ENCODE measurements at places on chromosomes 2 and 18. TPM values are rescaled to one million over a fixed set of nuclear protein-coding genes. Genes with fewer than 3 reads are reported as not detected.

- peaks cover 4% of the 10 kb centered on the region for H3K27me3 ChIP-seq
- no peaks in the 10 kb centered on the region for H3K4me1 ChIP-seq
- H3K36me3 ChIP-seq: no peaks in the 10 kb centered on the region
Observed at GRCh38 chr18:8468921-8469335, 140.3 kb upstream of the RAB12 start.

DNA sequence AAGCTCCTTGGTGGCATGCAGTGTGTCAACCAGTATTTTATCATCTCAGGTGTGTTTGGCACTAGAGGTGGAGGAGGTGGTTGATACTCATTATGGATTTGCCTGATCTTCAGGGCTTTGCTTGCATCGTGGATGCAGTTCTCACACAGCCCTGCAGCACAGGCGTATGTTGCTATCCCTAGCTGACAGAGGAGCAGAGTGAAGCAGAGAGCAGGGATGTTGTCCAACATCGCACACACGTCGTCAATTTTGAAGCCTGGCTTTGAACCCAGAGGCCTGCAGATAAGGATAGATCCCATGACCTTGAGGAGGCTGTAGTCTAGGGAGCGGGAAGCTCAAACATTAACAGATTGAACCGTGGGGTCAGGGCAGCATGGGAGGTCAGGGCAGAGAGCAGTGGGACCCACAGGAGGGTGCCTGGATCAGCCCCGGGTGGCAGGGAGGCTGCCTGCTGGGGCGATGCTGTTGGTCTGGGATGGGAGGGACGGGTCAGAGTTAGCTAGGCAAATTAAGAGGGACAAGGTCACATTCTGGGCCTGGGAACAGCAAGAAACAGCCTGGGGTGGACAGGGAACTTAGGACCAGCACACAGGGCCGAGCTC is 4.2 kb downstream of the RNF144A start:
- H3K36me3 ChIP-seq: peaks cover 16% of the 10 kb centered on the region
- H3K27ac ChIP-seq: no peak overlapping the region
- no peak for DNase-seq
- no peak overlapping the region for H3K4me3 ChIP-seq
- no peaks in the 10 kb centered on the region for H3K27me3 ChIP-seq
- H3K4me1 ChIP-seq: peaks cover 77% of the 10 kb centered on the region

DNA sequence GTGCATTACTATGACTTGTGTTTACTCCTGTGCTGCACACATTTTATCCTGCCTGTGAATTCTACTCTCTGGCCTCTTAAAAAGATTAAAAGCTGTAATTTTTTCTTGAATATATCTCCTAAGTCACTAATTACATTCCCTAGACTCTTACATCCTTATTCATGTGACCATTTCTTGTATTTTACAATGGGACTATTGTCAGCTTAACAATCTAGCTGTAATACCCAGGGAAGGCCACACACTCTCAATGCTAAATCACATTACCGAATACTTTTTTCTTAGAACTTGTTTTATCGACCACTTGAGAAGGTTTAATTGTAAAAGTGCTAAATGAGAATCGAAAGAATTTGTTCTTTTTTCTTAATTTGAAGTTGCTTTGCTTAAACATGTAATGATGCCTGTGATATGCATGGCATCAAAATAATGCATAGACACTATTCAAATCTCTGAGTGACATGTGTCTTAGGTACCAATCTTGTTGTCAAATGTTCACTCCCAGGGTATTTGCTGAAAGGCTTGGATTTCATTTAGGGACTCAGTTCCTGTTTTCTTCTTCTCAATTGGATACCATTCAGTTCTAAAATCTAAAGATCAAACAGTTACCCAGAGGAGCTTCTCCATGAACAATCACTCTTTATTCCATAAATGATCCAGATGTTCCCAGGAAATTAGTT is 498.5 kb downstream of the DPP10 start:
- no peaks in the 10 kb centered on the region for H3K27me3 ChIP-seq
- H3K4me3 ChIP-seq: no peak overlapping the region
- no peak overlapping the region for H3K27ac ChIP-seq
- H3K36me3 ChIP-seq: no peaks in the 10 kb centered on the region
- H3K4me1 ChIP-seq: no peaks in the 10 kb centered on the region

- peaks cover 18% of the 10 kb centered on the region for H3K27me3 ChIP-seq
- peak within 1 kb of the TSS; percentile 45 for H3K4me3 ChIP-seq
- H3K36me3 ChIP-seq: no peaks in the 10 kb centered on the region
- H3K4me1 ChIP-seq: peaks cover 4% of the 10 kb centered on the region
- H3K27ac ChIP-seq: no peak within 1 kb of the TSS
Observed at GRCh38 chr18:33577685-33578517, at the start of gene ASXL3. Gene ASXL3, plus strand, starts transcription at chr18:33578219. Its CDS starts 413 bp downstream, at chr18:33578632.

GRCh38 chr2:219551441-219552381 is 7.9 kb downstream of the TMEM198 start:
- peak overlapping the region; percentile 76 for H3K4me3 ChIP-seq
- peaks cover 8% of the 10 kb centered on the region for H3K4me1 ChIP-seq
- peak; percentile 72 for DNase-seq
- peaks cover 36% of the 10 kb centered on the region for H3K27me3 ChIP-seq
- no peaks in the 10 kb centered on the region for H3K36me3 ChIP-seq

- peaks cover 7% of the 10 kb centered on the region for H3K4me1 ChIP-seq
- H3K27ac ChIP-seq: no peak overlapping the region
- no peaks in the 10 kb centered on the region for H3K27me3 ChIP-seq
- H3K4me3 ChIP-seq: no peak overlapping the region
- H3K36me3 ChIP-seq: peaks cover 2% of the 10 kb centered on the region
Observed at GRCh38 chr2:149606251-149606811, 18.8 kb upstream of the MMADHC start.

DNA sequence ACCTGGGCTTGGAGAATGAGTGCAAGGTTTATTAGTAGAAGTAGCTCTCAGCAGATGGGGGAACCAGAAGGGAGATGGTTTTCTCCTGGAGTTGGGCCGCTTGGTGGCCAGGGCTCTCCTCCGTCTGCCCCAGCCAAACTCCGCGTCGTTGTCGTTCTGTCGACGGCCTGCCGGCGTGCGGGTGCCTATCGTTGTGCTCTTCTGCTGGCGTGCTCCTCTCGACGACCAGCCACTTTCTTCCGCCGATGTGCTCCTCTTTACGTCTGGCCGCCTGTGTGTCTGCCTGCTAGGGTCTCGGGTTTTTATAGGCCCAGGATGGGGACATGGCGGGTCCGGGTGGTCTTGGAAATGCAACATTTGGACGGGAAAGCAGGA is 119.1 kb downstream of the BMPR2 start:
- no peaks in the 10 kb centered on the region for H3K4me1 ChIP-seq
- H3K36me3 ChIP-seq: no peaks in the 10 kb centered on the region
- H3K27ac ChIP-seq: no peak overlapping the region
- H3K27me3 ChIP-seq: no peaks in the 10 kb centered on the region
- H3K4me3 ChIP-seq: no peak overlapping the region

DNA sequence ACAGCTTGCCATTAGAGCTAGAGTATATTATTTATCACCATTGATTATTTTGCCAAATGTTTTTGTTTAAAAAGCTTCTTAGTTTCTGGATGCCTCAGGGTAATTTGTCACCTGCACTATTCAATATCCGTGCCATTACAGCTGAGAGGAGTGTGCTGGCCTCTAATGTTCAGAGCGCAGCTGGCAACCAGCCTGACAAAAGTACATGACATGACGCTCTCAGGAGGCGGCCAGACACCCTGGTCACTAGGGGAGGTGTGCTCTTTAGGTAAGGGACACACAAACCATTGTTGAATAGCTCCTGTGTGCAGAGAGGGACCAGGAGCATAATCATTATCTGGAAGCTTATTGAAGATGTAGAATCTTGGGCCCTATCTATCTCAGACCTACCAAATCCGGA is 20.3 kb downstream of the LIMS1 start:
- H3K4me1 ChIP-seq: no peaks in the 10 kb centered on the region
- no peak overlapping the region for H3K27ac ChIP-seq
- no peaks in the 10 kb centered on the region for H3K36me3 ChIP-seq
- H3K27me3 ChIP-seq: no peaks in the 10 kb centered on the region
- H3K4me3 ChIP-seq: no peak overlapping the region

GRCh38 chr18:44826418-44827259 is 146.0 kb downstream of the SETBP1 start:
- no peak for DNase-seq
- H3K36me3 ChIP-seq: no peaks in the 10 kb centered on the region
- no peak overlapping the region for H3K27ac ChIP-seq
- H3K27me3 ChIP-seq: peaks cover 10% of the 10 kb centered on the region
- no peak overlapping the region for H3K4me3 ChIP-seq

- H3K27me3 ChIP-seq: peaks cover 3% of the 10 kb centered on the region
- H3K4me3 ChIP-seq: peak within 1 kb of the TSS; percentile 94
- peak within 1 kb of the TSS; percentile 97 for H3K27ac ChIP-seq
- H3K36me3 ChIP-seq: no peaks in the 10 kb centered on the region
- DNase-seq: peak; percentile 85
Observed at GRCh38 chr2:85418132-85419008, at the start of gene SH2D6. Gene SH2D6, plus strand, starts transcription at chr2:85418714. Its CDS starts 10,752 bp downstream, at chr2:85429466.

- H3K27ac ChIP-seq: no peak overlapping the region
- no peak overlapping the region for H3K4me3 ChIP-seq
- DNase-seq: no peak
- H3K27me3 ChIP-seq: no peaks in the 10 kb centered on the region
- H3K4me1 ChIP-seq: no peaks in the 10 kb centered on the region
- H3K36me3 ChIP-seq: no peaks in the 10 kb centered on the region
Observed at GRCh38 chr2:193517615-193518014, 1322.9 kb upstream of the TMEFF2 start.

GRCh38 chr2:71601136-71602114 is 148.1 kb downstream of the DYSF start:
- peaks cover 15% of the 10 kb centered on the region for H3K27me3 ChIP-seq
- no peaks in the 10 kb centered on the region for H3K36me3 ChIP-seq
- no peak for DNase-seq

ALPI gene
- not detected for total RNA-seq

TBC1D8 gene
- 4.0 TPM for total RNA-seq

TUBB8B gene
- total RNA-seq: not detected

DCDC2C gene
- not detected for total RNA-seq

MAP3K2 gene
- 27.4 TPM for total RNA-seq

UPP2 gene
- total RNA-seq: not detected

Measured in activated naive CD4-positive, alpha-beta T cell treated with anti-CD3 and anti-CD28 coated beads for 36 hours (primary cell).